NCI-H2029 (cell line): ENCODE measurements at places on chromosomes 3 and 15.
A peak's percentile ranks its signal among the peaks of the same experiment; 100 is the strongest.

DNA sequence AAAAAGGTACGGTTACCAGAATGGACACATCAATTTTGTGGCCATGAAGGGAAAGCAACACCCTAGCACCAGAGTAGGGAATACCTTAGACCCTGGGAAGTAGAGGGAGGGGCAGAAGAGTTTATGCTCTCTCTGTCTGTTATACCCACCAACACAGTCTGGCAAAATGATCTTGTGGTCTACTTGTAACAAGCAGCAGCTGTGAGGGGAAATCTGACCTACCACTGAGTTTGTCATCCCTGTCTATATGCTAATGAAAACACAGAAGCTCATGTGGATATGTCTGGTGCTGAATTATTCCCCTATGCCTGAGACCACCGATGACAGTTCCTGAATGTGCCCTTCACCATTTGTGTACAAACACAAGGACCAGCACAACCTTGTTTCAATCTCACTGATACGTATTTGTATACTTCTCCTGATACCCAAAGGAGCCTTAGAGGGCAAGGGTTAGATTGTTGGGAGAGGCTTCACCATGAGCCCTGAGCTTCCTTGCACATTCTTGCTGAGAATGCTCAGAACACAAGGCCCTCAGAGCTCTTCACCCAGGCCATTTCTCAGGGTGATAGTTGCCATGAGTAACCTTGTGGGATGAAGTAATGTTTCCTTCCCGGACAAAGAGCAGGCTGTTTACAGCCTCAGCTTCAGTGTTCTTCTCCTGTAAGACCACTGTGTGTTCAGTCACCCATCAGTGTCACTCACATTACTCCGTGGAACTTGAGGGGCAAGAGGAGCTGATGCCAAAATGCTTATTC is 24.7 kb upstream of the ZNF639 start:
- no peak for DNase-seq

DNA sequence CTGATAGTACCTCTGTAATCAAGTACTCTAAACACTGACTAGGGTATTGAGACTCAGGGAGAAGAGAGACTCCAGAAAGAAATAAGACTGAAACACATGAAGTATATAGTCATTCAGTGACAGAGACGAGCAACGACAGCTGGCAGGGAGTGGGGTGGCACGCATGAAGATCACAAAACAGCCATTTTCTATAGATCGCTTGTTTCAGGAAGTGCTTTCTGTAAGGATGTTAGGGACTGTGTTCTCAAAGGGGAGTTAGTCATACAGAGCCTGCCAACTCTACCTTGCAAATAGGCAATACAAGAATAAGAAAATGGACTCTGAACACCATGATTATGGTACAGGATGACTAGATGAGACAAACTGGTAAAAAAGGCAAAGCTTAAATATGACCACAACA is 139.5 kb downstream of the TBL1XR1 start:
- DNase-seq: no peak

- DNase-seq: no peak
Measured at GRCh38 chr3:101898752-101899169, 49.4 kb downstream of the NFKBIZ start.

DNA sequence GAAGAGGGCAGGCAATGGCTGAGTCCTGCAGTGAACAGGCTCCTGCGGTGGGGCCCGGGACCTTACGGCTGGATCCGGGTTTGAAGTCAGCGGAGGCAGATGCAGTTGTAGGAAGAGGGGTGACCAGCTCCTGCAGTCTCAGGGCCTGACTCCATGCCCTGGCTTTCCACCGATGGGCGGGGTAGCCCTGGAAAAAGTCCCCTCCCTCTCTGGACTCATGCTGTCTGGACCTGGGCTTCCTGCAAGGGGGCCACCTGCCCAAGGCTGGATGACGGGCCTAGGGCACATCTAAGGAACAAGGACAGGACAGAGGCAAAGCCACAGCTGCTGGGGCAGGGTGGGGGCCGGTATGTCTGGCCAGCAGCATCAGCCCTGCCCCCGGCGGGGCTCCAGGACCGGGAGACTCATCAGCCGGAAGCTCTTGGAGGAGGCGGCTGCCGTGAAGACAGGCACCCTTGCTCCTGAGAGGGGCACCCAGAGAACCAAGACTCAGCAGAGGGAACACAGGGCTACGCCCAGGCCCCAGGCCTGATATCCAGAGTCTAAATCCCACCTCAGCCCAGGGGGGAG is 12.8 kb downstream of the IQSEC1 start:
- no peak for DNase-seq

DNA sequence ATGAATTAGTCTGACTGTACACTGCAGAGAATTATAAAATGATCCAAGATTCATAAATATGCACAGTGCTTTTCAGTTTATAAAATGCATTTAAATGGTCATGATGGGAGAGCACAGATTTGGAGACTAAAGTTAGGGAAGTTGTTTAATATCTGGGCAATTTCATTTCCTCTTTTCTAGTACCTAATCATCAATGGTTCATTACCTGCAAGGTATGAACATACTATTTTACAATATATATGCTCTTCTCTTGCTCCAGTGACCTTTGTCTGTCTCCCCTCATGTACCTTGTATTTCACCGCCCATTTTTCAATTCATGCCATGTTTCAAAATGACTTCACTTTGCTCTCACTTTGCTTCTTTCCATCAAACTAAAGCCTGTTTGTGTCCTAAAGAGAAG is 114.5 kb downstream of the SUCNR1 start:
- DNase-seq: no peak

DNA sequence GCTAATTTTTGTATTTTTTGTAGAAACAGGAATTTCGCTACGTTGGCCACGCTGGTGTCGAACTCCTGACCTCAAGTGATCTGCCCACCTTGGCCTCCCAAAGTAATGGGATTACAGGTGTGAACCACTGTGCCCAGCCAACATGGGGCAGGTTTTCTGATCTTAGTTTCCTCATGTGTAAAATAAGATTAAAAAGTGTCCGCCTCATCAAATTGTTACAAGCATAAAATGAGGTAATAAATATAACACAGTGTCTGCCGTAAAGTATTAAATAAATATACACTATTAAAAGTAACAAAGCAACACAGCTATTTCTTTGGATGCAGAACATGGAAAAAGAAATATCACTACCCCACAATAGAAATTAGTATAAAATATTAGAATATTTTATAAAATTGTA is 16.4 kb upstream of the COMMD2 start:
- DNase-seq: no peak

- DNase-seq: no peak
Measured at GRCh38 chr3:29319262-29319661, 38.4 kb downstream of the RBMS3 start.

- DNase-seq: no peak
Measured at GRCh38 chr3:126423191-126424038, 28.7 kb downstream of the CFAP100 start.

- no peak for DNase-seq
Measured at GRCh38 chr3:137761563-137762503, 2.3 kb upstream of the SOX14 start.

GRCh38 chr15:92877000-92877399 is 23.1 kb upstream of the CHD2 start:
- DNase-seq: no peak

GRCh38 chr3:126468028-126468891 is 7.4 kb downstream of the ZXDC start:
- DNase-seq: no peak

GRCh38 chr3:53773611-53774368 is 72.4 kb downstream of the CHDH start:
- DNase-seq: no peak

GRCh38 chr3:131960324-131960723 is 74.5 kb downstream of the CPNE4 start:
- DNase-seq: no peak

DNA sequence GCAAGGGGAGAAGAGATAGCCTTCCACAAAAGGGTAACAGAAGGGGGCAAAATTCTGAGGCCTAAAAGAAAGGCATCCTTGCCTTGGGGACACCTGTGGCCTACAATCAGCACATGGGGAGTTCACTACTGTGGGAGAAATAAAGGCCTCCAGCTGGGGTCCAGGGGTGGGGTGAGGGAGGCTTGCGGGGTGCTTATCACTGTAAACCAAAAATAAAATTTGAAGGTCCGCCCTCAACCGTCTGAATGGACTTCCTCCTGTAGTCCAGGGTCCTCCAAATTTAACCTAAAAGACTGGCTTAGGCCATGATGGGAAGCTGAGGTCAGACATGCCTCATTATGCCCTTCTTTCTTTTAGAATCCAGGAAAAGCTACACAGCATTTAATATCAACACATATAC is 2.1 kb upstream of the POLR2M start:
- no peak for DNase-seq

- no peak for DNase-seq
Measured at GRCh38 chr3:135565546-135565945, 400.0 kb upstream of the PPP2R3A start.

DNA sequence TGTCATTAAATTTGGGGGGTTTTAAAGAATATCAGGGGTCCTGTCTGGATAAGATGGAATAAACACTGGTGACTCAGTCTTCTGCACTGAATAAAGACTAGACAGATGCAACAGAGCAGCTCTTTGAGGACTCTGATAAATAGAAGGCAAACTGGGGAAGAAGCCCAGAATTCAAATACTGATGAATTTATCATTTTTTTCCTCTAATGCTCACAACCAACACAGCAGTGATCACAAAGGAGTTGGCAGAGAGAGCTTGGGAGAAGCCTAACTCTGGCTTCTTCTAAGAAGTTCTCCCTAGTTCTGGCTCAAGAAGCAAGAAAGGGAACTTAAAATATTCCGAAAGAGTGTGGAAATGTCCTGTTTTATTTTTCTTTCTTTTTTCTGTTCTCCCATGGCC is 597.8 kb downstream of the FGF12 start:
- no peak for DNase-seq

- peak; percentile 58 for DNase-seq
Measured at GRCh38 chr3:17740721-17741141, 1.7 kb downstream of the TBC1D5 start.

- DNase-seq: no peak
Measured at GRCh38 chr15:29672446-29672845, 149.8 kb downstream of the TJP1 start.

GRCh38 chr3:60610441-60611112 is 640.7 kb downstream of the FHIT start:
- peak; percentile 8 for DNase-seq

DNA sequence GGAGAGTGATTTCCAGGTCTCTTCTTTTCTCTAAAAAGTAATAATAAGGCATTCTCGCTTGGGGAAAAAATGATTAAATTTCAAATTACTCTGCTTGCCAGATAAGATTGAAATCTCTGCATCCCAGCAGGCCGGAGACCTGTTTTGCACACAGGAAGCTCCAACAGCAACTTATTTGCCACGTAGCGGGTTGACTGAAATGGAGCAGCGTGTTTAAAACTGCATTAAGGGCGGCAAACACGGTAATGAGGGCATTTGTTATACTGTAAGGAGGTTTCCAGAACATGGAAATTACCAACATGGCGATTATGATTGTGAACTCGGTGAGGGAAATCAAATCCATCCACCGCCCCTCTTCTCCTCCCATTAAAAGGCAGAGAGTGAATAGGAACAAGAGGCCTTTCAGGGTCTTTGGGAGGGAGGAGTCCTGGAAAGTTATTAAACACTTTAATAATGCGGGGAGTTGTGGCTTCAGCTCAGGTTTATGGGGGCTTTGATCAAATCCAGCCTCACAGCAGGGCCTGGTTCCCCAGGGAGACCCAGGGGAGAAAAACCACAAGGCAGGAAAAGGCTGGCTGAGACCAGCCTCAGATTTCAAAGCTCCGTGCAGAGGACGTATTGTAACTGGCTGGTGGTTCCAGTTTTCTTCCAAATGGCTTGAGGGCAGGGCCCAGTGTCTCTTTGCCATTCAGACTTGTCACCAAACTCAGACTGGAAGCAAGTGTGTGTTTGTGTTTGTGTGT is 242.3 kb downstream of the TLE3 start:
- no peak for DNase-seq

- DNase-seq: no peak
Measured at GRCh38 chr3:112976001-112976400, 1.1 kb upstream of the CD200R1 start.

- no peak for DNase-seq
Measured at GRCh38 chr3:123312331-123313265, 110.9 kb downstream of the SEC22A start.

GRCh38 chr3:123394391-123395020 is 54.4 kb downstream of the ADCY5 start:
- no peak for DNase-seq

GRCh38 chr3:188956839-188957489 is 214.8 kb upstream of the TPRG1 start:
- peak; percentile 31 for DNase-seq

DNA sequence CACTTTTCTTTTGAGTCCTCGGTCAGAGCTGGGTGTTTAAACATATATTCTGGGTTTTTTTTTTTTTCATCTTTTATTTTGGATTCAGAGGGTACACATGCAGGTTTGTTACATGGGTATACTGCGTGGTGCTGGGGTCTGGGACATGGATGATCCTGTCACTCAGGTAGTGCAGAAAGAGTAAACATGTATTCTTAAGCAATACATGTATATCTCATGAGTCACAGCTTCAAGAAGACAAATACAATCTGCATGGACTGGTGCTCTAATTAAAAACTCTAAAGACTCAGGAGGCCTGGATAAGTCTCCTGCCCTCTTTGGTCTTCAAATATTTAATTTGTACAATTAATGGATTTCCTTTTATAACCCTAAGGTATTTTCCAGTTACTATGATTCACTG is 50.6 kb upstream of the PHLDB2 start:
- DNase-seq: no peak

DNA sequence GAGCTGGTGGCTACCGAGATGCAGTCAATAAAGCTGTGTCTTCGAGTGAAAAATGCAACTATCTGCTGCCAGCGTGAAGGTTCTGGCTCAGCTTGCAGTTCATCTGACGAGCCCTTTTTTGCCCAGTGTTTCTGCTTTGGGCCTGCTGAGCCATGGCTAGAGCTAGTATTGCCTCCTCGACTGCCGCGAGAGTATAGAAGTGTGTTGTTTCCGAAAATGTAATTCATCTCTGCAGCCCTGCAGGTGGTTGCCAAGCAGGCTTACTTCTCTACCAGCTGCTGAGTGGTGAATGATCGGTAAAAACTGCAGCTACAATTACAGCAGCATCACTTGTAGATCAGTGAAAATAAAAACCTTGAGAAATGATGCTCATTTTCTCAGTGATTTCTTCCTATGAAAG is 114.8 kb downstream of the DLG1 start:
- DNase-seq: no peak

GRCh38 chr3:3133500-3133899 is 6.8 kb downstream of the TRNT1 start:
- DNase-seq: no peak

- DNase-seq: no peak
Measured at GRCh38 chr3:55272031-55272645, 215.0 kb downstream of the WNT5A start.

DNA sequence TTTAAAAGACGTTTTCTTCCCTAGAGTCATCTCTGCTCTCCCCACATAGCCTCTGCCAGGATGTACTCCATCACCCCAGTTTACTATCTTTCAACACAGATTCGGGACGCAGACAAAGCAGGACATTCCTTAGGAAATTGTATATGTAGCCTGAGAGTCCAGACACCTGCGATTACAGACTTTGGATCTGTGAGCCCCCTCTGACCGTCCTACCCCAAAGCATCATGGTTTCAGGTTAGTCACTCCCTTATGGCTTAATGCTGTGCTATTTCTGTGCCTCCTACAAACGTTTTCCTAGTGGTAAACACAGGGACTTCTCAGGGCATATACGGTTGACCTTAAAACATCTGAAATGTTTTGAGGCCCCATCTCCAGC is 234.0 kb upstream of the BHLHE40 start:
- no peak for DNase-seq
